ENCODE measurements at places on chromosomes 16 and 17. TPM values are rescaled to one million over a fixed set of nuclear protein-coding genes. Genes with fewer than 3 reads are reported as not detected.

TP53TG3E gene
- not detected for total RNA-seq

CYLD gene
- total RNA-seq, result 38.8 TPM

SDR42E2 gene
- not detected for total RNA-seq

DNA sequence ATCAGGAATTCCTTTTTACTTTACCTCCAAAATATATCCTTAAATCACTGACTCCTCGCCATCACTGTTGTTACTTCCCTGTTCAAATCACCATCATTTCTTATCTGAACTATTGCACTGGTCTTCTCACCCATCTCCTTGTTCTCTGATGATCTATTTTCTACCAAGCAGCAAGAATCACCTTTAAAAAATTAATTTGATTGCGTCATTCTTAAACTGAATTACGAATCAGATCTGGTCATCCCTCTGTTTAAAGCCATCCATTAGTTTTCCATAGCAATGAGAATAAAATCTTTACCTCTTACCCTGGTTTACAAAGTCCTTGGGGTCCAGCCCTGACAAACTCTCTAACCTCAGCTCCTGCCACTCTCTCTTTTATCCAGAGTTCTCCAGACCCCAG lies 14.6 kb downstream of the PCTP start:
- no peak for DNase-seq
- H3K27me3 ChIP-seq, result no peaks in the 10 kb centered on the region
- H3K27ac ChIP-seq, result no peak overlapping the region
- peaks cover 22% of the 10 kb centered on the region for H3K4me1 ChIP-seq
- peaks cover 9% of the 10 kb centered on the region for H3K36me3 ChIP-seq
- no peak overlapping the region for H3K4me3 ChIP-seq

- H3K4me3 ChIP-seq, result no peak overlapping the region
- H3K27ac ChIP-seq, result no peak overlapping the region
- DNase-seq, result no peak
- H3K27me3 ChIP-seq, result no peaks in the 10 kb centered on the region
- no peaks in the 10 kb centered on the region for H3K36me3 ChIP-seq
- H3K4me1 ChIP-seq, result no peaks in the 10 kb centered on the region
Measured at GRCh38 chr16:58264961-58265479, 29.8 kb downstream of the PRSS54 start.

- H3K36me3 ChIP-seq, result peaks cover 81% of the 10 kb centered on the region
- H3K27me3 ChIP-seq, result no peaks in the 10 kb centered on the region
- DNase-seq, result peak; percentile 50
- H3K4me1 ChIP-seq, result peaks cover 16% of the 10 kb centered on the region
- H3K27ac ChIP-seq, result no peak overlapping the region
Measured at GRCh38 chr17:2700491-2701141, 10.9 kb downstream of the CLUH start.

- no peak overlapping the region for H3K4me3 ChIP-seq
- H3K27ac ChIP-seq, result no peak overlapping the region
- H3K36me3 ChIP-seq, result peaks cover 47% of the 10 kb centered on the region
- no peaks in the 10 kb centered on the region for H3K4me1 ChIP-seq
Measured at GRCh38 chr17:79939755-79940458, 95.8 kb downstream of the TBC1D16 start.

TAC4 gene
- total RNA-seq, result not detected

RECQL5 gene
- total RNA-seq, result 9.7 TPM

RGS9 gene
- total RNA-seq, result 1.9 TPM

- DNase-seq, result no peak
- no peak overlapping the region for H3K4me3 ChIP-seq
- H3K27me3 ChIP-seq, result no peaks in the 10 kb centered on the region
- no peak overlapping the region for H3K27ac ChIP-seq
- no peaks in the 10 kb centered on the region for H3K4me1 ChIP-seq
Measured at GRCh38 chr17:73546770-73547536, 97.3 kb downstream of the SDK2 start.

- no peak for DNase-seq
- no peaks in the 10 kb centered on the region for H3K36me3 ChIP-seq
- H3K27ac ChIP-seq, result peak overlapping the region; percentile 70
Measured at GRCh38 chr16:19844945-19845641, 39.6 kb downstream of the GPRC5B start.

DNA sequence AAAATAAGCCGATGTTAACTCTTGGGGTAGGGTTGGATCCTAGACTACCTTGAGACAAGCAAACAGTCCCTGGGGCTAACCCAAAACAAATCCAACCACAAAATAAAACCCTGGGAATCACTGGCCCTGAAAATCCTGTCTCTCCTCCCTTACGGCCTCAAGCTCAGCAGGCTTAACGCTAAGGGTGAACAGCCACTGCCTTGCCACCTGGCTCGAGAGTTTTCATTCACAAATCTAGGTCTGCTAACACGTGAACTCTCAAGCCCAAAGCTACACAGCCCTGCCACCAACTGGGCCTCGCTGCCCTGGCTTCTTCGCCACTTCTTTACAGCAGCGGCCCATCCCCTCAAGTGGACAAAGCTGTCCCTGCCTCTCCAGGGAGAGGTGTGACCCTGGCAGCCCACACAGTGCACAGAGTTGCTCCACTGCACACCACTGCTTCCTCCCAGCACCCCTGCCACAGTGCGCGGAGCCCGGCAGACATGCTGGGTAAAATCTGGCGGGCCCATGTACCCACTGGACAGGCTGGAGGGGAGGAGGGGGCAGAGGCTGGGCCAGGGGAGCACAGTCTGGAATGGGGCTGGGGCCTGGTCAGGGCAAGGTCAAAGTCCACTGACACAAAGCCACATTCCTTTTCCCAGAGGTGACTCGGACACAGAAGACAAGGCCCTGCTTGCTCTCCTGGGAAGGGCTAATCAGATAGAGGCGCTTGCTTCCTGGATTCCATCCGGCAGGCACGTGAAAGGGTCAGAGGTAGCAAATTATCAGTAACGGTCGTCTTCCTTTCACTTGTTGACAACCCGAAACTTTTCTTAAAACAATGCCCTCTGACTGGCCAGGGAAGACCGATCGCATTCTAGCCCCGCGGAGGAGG lies 996 bp downstream of the PCYT2 start:
- peaks cover 47% of the 10 kb centered on the region for H3K36me3 ChIP-seq
- peak overlapping the region; percentile 30 for H3K27ac ChIP-seq
- H3K4me3 ChIP-seq, result peak overlapping the region; percentile 83
- DNase-seq, result no peak

Measured in heart left ventricle (tissue), 16 donors.